Activated CD4-positive, alpha-beta T cell treated with anti-CD3 and anti-CD28 coated beads for 36 hours (primary cell): ENCODE measurements at places on chromosomes 1 and 21.

DNA sequence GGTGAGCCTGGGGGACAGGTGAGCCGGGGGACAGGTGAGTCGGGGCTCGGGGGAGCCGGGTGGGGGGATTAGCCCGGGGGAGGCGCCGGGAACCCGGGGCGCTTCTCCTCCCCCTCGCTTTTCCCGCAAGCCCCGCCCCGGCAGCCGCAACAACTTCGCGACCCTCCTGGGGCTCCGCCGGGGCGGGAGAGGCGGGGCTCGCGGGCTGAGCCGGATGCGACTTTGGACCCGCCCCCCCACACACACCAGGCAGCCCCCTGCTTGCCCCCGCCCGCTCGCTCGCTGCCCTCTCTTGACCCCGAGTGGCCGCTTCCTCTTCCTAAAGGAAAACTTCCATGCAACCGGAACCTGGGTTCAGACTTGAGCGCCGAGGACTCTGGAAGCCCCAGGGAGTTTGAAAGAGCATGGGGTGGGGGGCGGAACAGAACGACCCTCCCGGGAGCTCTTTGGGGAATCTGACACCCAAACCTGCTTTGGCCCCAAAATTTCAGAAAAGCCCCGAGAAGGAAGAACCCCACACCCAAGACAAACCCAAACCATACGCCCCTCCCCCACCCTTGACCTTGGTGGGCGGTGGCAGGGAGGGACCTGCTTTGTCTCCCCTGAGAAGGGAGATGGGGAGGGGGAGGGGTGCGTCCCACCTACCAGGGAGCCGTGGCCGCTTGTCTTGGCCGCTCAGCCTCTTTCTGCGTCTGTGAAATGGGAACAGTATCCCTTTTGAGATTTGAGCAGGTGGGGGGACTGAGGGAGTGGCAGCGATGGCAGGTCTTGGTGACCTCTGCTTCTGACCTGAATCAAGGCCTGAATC lies 550 bp downstream of the ARHGEF16 start:
- no peak for DNase-seq

- DNase-seq: no peak
These were observed 22.0 kb upstream of the BLACAT1 start for GRCh38 chr1:205477759-205478247.

DNA sequence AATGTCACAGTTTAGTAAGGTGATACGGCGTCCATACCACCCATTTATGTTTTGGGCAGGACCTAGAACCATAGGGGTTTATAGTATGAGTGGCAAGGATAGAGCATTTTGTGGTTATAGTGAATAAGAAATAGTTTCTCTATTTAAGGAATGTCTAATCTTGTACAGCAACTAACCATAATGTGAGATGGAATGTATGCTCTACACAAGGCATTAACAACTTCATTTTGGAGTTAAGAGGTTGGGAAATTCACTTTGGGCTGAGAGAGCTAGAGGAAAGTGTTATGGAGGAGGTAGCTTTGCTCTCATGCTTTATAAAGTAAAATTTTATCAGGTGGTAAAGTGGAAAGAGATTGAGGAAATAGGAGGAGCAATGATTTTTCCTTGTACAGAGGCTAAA lies 3.0 kb upstream of the MCL1 start:
- no peak for DNase-seq

- DNase-seq: no peak
These were observed 23.1 kb upstream of the USP25 start for GRCh38 chr21:15706696-15707095.

DNA sequence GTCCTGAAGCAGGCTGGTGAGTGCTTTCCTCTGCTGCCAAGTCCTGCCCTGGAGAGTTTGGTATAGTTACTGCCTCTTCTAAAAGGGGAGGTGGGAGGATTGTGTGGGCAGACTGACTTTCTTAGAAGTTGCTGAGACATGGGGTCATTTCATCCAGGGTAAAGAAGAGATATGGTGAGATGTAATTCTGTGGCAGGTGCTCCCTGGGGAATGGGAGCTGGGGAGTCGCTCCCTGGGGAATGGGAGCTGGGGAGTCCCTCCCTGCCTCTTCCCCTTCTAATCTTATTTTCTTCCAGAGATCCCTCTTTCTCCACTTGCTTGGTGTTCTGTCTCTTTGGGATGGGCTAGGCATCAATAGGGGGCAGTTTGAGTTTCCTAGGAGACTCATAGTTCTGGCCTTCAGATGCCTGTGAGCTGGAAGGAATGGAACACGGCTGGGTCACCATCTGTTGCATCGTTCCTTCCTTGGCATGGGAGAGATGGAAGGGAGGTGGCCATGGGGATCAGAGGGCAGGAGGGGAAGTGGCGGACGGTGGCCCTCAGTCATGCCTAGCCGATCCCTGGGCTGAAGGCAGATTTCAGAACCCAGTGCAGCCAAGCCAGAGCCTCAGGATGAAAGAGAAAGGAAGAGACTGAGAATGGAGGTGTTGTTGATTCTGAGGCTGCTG lies 59.0 kb downstream of the NFASC start:
- DNase-seq: no peak

GRCh38 chr1:167627865-167628641 lies 2.0 kb upstream of the RCSD1 start:
- DNase-seq: peak; percentile 87

DNA sequence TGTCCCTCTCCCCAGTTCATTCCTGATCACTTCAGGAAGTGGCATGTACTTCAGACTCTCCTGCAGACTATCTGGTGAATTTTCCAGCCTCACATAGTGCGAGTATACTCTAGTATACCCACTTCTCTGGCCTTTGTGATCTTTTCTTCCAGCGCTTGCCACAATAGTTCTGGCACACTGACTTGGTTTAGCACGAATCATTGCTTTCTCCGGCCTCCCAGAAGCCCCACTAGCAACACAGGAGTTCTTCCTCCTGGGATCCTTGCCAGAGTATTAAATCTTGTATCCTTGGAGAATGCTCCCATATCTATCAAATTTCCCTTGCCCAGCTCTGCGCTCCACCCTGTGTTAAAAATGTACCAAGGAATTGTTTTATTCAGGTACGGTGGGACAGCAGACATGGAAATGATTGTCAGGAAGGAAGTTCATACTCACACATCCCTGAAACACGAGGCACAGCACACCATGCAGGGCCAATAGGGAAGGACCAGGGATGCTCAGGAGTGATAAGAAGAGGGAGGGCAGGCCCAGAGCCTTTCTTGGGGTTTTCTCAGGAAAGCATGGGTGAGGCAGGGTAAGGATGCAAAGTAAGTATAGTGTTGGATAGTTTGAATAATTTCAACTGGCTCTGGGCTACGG lies 136.7 kb downstream of the ADSS2 start:
- no peak for DNase-seq

- DNase-seq: no peak
These were observed 281.4 kb downstream of the AJAP1 start for GRCh38 chr1:4935807-4936206.

GRCh38 chr1:204294357-204294756 lies 65.4 kb downstream of the PLEKHA6 start:
- DNase-seq: no peak

GRCh38 chr1:23742670-23743286 lies 493 bp upstream of the ELOA start:
- no peak for DNase-seq

DNA sequence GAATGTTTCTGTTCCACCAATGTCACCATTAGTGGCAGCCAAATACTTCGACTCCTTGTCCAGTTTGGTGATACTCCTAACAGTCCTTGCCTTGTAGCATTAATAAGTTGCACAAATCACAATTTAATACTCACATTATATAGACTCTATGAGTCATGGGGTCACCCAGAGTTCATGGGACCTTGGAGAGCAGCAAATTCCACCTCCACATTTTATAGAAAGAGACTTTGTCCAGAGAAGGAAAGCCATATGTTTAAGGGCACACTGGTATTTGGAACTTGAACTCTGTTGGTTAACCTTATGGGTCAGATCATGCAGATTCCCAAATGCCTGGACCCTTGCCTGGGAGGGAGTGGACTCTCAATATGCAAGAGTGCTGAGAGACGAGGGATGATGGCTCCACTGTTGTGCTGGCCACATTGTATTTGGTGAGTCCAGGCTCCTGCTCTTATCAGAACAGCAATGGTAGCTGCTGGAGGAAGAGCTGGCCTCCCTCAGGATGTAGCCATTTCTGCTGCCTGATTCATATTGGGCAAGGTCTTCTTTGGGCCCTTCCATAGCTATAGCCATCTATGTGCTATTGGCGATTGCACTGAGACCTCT lies 30.6 kb downstream of the DNAJC6 start:
- no peak for DNase-seq

GRCh38 chr1:26786437-26787380 lies 1.0 kb upstream of the PIGV start:
- DNase-seq: peak; percentile 60

GRCh38 chr1:212368073-212368484 lies 46.6 kb downstream of the PACC1 start:
- peak; percentile 67 for DNase-seq

DNA sequence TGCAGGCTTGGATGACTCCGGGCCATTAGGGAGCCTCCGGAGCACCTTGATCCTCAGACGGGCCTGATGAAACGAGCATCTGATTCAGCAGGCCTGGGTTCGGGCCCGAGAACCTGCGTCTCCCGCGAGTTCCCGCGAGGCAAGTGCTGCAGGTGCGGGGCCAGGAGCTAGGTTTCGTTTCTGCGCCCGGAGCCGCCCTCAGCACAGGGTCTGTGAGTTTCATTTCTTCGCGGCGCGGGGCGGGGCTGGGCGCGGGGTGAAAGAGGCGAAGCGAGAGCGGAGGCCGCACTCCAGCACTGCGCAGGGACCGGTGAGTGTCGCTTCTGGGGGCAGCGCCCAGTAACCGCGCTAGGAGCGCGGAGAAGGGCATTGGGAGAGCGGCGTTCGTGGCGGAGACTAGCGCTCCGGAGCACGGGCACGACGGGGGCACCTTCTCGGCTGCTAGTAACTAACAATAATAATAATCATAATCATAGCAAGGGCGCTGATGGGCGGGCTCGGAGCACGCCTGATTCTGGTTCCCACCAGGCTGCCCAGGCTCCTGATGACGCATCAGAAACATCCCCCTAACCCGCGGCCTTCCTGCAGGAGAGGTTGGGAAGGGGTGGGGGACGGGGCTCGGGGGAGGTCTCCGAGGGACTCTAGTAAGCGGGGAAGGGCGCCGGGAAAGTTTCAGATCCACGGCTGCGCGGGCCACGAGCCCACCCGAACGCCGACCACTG lies at the start of gene MX1:
Gene MX1, plus strand, starts transcription at position 286 of the 722 bp plus-strand sequence. CDS start 5,832 bp downstream, outside the sequence.
- peak; percentile 96 for DNase-seq

GRCh38 chr1:66182551-66183178 lies 351.3 kb upstream of the SGIP1 start:
- peak; percentile 71 for DNase-seq
